GM20000 (cell line): ENCODE measurements at places on chromosomes 16 and 17.

DNA sequence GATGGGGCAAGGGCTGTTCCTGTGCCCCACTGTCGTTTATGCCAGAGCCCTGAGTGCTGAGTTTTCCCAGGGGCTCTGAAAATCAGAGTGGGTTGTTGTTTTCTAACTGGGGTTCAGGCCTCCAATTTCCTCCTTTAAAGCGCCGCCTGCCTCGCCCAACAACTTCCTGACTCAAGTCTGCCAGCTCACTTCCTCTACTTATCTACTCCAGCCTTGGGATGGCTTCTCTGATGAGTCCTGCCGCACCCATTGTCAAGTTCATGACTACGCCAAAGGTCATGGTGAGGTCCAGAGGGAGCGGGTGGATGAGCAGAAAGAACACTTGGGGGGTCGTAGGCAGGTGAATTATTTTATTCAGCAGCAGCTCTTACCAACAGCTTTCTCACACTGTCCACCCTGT lies 104.7 kb downstream of the UTP18 start:
- DNase-seq, result no peak

DNA sequence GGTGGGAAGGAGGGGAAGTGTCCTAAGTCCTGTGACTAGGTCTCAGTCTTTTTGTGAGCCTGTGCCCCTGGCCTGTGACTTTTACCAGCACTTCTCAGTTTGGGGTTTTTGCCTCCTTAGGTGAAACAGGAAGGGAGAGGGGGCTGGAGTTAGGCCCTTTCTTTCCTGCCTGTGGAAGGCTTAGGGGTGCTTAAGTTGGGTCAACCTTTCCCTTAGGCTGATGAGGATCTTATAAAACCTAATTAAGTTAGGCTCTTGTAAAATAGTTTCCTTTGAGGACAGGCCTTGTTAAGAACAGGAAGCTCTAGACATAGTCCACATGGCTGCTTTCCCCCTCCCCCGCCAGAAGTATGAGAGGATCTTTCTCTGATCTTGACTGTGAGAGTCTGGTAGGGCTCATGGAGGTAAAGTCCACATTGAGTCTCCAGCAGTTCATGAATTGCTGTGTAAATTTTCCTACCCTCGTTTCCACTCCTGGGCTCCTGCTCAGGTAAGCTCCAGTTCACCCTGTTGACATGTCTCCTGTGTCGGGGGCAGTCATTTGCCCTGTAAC lies 17.0 kb upstream of the DNASE1 start:
- peak; percentile 51 for DNase-seq

GRCh38 chr16:66070140-66070917 lies 296.2 kb upstream of the CDH5 start:
- no peak for DNase-seq

- DNase-seq, result no peak
Measured at GRCh38 chr17:64097196-64097936, 32.6 kb downstream of the ERN1 start.

GRCh38 chr16:35725949-35726348 lies 2266.5 kb downstream of the TP53TG3F start:
- DNase-seq, result no peak

DNA sequence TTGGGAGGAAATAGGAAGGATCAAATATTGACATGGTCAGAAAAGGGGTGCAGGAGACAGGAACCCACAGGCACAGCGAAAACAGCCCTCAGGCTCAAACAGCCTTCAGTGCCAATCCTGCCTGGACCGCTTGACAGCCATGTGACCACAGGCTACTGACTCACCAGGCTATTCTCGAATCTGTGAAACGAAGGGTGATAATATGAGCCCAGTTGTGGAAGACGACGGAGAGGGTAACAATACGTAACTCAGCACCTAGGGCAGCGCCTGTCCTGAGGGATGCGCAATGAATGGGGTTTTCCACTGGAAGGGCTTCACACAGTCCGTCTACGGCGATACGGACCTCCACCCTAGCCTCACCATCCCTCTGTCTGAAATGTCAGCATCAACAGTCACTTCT lies 117.3 kb upstream of the RCVRN start:
- DNase-seq, result no peak

DNA sequence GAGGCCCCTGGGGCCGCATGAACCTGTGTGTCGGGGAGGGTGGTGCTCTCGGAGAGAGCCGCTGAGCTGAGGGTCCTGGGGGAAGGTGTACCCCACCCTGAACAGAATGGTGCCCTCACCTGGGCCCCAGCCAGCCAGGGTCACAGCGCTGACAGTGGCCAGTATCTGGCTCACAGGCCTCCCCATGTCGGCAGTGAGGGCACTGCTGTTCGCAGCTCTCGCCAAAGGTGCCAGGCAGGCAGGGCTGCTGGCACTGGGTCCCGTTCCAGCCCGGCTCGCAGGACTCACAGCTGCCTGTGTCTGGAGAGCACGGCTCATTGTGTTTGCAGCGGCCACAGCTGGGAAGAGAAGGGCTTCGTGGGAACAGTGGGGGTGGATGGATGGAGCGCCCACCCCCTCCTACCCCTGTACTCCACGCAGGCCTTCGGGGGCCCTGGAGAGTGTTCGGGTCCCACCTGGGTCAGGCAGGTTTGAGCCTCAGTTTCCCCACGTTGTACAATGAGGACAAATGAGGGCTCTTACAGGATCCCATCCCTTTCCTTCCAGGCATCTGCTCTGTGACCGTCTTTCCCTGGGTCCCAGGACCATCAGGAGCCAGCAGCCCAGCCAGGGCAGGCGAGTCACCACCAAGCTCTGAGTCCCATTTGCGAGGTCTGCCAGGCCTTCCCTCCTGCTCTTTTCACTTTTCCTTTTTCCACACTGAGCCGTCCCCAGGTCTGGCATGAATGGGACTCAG lies 5.0 kb downstream of the SCARF1 start:
- DNase-seq, result no peak

- DNase-seq, result no peak
Measured at GRCh38 chr17:38561416-38562214, 44.1 kb downstream of the SRCIN1 start.

- no peak for DNase-seq
Measured at GRCh38 chr16:1949507-1949906, 5.0 kb downstream of the RPL3L start.
